ENCODE measurements at places on chromosomes 6 and 20.
A peak's percentile ranks its signal among the peaks of the same experiment; 100 is the strongest.

DNA sequence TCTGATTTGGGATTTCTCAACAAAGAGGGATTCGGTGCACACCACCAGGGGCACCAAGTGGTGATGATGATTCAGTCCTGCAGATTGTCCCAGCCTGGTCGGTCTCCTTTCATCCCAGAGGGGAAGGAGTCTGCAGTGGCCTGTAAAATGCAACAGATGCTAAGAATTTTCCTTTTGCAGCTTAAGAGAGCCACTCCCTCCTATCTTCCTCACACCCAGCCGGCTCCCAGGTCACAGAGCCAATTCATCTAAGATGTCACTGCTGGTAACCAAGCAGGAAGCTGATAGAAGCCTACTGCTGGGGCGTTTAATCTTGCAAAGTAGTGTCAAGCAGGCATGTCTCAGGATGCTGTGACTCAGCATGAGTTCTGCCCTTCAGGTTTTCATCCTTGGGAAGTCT, 203.8 kb upstream of the LRFN2 start:
- no peak for DNase-seq

DNA sequence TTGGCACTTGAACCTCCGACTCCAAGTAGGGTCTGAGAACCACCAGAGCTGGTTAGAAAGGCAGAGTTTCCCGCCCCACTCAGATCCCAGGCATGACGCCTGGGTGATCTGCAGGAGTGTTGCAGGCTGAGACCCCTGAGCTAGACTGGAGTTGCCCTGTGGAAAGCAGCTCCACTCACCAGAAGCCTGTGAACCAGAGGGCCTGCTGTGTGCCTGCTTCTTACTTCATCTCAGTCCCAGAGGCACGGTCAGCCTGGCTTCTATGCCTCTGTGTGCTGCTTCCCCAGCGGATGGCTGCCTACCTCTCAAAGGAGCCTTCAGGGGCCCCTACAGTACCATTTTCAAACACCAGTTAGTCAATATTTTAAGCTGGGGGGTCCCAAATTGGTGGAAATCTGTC, 15.6 kb upstream of the CCN6 start:
- DNase-seq, result no peak

DNA sequence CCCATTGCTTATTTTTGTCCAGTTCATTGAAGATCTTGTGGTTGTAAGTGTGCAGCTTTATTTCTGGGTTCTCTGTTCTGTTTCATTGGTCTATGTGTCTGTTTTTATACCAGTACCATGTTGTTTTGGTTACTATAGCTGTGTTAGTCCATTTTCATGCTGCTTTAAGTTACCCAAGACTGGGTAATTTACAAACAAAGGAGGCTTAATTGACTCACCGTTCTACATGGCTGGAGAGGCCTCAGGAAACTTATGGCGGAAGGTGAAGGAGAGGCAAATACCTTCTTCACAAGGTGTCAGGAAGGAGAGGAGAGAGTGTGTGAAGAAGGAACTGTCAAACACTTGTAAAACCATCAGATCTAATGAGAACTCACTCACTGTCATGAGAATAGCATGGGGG, 29.9 kb upstream of the FERMT1 start:
- no peak for DNase-seq

GRCh38 chr6:166636191-166636933, 9.3 kb upstream of the RPS6KA2 start:
- no peak for DNase-seq

DNA sequence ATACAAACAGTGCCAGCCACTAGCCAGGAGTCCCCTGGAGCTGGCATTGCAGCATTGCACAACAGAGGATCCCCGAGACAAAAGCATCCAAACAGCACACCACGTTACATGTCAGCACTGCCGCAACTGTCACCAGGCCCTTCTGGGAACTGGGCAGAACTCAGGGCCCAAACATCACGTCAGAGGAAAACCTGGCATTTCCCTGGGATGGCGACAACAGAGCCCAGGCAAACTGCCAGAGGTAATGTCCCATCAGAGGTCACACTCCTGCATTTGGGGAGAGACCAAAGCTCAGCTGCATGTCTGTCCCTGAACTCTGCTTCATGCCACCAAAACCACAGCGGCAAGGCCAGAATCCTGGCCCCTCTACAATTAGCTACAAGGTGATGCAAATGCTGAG, 36.3 kb downstream of the PPP1R3G start:
- no peak for DNase-seq

DNA sequence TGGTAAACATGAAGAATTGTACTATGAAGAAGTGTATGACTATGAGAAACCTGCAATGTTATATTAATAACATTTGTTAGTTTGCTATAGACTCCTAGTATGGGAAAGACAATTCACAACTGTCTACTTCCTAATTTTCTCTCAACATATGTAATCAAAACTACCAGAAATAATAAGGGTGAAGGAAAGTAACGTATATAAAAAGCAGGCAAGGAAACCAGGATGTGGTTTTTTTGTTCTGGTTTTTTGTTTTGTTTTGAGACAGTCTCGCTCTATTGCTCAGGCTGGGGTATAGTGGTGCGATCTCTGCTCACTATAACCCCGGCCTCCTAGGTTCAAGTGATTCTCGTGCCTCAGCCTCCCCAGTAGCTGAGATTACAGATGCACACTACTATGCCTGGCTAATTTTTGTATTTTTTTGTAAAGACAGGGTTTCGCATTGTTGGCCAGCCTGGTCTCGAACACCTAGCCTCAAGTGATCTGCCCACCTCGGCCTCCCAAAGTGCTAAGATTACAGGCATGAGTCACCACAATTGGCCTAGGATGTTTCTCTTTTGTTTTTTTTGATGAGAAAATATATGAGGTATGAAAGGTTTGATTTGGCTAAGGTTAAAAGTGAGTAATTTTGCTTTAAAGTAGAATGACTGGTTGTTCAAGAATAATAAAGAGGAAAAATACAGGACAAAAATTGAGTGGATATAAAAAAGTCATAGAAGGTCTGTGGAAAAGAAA, 83.1 kb downstream of the PTCHD4 start:
- no peak for DNase-seq

DNA sequence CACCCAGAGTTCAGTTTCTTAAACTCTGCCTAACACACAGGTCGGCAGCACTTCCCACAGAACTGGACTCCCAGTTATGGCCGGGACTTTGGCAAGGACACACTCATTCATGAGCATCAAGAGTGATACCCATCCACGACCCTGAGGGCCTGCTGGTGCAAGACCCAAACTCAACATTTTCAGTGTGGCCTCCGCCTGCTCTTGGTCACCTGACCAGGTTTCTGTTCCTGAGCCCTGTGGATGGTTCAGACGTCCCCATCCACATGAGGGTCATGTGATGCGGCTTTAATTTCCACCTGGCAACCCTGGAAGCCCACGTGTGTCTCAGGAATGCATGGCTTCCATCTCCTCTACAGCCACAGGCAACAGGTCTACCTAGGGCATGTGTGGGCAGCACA, 245.3 kb downstream of the DLL1 start:
- no peak for DNase-seq

DNA sequence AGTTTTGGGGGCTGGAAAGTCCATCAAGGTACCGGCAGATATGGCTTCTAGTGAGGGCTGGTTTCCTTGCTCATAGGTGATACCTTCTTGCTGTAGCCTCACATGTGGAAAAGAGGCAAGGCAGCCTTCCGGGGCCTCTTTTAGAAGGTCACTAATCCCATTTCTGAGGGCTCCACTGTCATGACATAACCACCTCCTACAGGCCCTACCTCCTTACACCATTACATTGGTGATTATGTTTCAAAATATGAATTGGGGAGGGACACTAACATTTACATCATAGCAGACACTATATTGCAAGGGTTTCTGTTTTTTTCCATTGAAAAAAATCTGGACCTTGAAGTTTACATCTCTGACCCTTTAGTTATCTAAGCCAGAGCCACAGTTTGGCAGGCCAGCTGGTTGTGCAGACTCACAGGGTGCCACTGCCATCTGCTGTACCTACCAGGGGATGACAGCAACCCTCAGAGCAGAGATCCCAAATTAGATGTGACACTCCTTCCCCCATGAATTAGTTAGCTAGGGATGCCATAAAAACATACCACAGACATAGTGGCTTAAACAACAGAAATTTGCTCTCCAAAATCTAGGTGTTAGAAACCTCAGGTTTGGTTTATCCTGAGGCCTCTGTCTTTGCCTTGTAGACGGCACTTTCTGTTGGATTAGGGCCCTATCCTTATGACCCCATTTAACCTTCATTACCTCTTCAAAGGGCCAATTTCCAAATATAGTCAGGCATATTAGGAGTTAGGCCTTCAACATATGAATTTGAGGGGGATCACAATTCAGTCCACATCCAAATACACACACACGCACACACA, 166.4 kb upstream of the RNF217 start:
- DNase-seq, result no peak

DNA sequence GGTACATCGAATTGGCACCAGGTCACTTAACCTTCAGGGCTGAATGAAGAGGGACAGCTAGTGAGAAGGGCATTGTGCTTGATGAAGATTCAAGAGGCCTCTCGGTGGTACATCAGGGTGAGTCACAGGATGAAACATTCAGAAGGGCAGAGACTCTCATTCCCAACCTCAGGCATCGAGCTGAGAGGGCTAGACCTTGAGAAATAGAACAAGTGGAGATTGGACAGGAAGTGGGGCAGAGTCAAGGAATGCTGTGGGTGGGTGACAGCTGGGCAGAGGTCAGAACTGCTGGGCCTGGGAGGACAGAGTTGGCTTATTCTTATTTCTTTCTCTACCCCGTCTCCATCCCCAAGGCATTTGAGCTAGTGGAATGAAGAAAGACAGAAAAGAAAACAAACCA, 126.0 kb downstream of the SCML4 start:
- DNase-seq, result no peak

- peak; percentile 71 for DNase-seq
Measured at GRCh38 chr6:125153391-125154117, at the start of gene TPD52L1. TSS of gene TPD52L1 (plus strand) at chr6:125153773. CDS start at chr6:125153952, 179 bp downstream.

GRCh38 chr6:160462116-160462515, 113.9 kb downstream of the SLC22A3 start:
- no peak for DNase-seq

GRCh38 chr6:139648430-139649000, 274.1 kb upstream of the CITED2 start:
- no peak for DNase-seq

- DNase-seq, result no peak
Measured at GRCh38 chr6:161840380-161840779, 566.5 kb upstream of the AGPAT4 start.

GRCh38 chr6:43338243-43338642, 29.6 kb upstream of the CRIP3 start:
- DNase-seq, result no peak

GRCh38 chr6:158313989-158314388, 1.7 kb downstream of the TULP4 start:
- DNase-seq, result no peak

DNA sequence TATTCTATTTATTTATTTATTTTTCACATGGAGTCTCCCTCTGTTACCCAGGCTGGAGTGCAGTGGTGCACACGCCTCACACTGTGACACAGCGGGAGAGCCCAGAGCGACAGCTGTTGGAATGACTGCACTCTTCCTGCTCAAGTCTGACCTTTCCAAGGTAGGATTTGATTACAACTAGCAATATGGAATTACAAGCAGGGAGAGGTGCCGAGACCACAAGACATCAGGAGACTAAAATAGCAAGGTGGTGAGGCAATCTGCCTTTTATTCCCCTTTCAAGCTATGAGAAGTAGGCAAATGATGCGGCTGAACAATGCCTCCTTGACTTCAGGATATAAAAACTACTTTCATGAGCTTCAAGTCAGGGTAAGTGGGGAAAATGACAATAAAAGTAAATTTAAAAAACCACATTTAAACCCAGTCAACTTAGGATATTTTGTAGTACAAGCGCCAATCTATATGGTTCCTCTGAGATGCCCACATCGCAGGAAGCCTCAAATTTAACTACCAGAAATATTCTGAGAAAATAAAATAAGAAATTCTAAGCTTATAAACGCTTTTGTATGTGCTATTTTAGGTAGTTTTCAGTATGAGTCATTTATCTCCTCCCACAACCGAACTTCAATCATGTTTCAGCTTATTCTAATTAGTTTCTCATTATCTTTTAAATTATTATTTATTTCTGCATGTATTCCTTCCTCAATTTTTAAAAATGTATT, 146.9 kb upstream of the SGK1 start:
- no peak for DNase-seq

GRCh38 chr6:3712827-3713665, 38.5 kb downstream of the PXDC1 start:
- no peak for DNase-seq

- DNase-seq, result no peak
Measured at GRCh38 chr6:21201637-21202350, 391.8 kb upstream of the SOX4 start.

- no peak for DNase-seq
Measured at GRCh38 chr6:119360262-119360915, 10.8 kb upstream of the MAN1A1 start.

Measured in amygdala (tissue), 56 donors.